ENCODE measurements at places on chromosomes 12 and 14.

DNA sequence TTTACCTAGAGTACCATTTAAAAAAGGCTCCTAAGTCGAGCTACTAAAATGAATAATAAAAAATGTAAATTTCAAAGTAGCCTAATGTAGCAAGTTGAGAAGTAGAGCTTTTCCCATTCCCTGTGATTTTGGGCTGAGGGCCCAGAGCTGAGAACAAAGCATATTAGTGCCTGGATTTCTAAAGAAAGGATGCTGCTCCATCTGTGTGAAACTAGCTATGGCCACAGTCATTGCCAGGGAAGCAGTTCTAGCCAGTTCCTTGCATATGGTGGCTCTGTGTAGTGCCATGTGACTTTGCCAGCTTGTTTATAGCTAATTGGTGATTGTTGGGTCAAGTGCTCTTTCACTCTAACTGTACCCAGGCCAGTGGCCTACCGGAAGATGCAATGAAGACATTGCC, 20.4 kb upstream of the FBXO33 start:
- no peak for DNase-seq

DNA sequence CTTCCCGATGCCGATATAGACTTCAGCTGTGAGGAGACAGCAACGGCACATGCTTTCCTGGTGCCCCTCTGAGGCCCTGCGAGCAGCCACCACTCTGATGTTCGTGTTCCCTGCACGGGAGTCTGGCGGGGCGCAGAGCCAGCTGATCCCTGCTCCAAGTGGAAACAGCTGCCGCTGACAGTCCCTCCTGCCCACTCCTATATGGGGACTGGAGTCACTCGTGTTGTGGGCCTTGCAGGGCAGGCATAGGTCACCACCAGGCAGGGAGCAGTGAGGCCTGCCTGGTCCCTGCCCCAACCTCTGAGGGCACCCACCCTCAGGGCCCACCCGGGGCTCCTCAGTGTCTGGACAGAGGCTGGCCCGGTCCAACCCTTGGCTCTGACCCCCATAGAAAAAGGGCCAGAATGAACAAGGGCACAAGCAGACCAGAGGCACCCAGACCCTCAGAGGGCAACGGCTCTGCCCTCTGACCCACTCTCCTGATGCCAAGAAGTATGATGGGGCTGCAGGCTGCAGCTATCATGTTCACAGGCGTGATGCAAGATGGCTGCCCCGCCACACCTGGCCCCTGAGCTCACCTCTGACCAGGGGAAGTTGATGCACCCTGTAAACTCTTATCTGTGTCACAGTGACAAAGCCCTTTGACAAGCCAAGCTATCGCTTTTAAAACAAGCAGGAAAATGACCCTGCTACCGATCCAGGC, 181.6 kb downstream of the CALM1 start:
- DNase-seq: no peak

- no peak for DNase-seq
Observed at GRCh38 chr14:104580961-104581360, 1.4 kb downstream of the C14orf180 start.

- DNase-seq: no peak
Observed at GRCh38 chr14:103099733-103100280, 5.3 kb downstream of the EXOC3L4 start.

- no peak for DNase-seq
Observed at GRCh38 chr12:40002178-40003169, 103.4 kb downstream of the SLC2A13 start.

- no peak for DNase-seq
Observed at GRCh38 chr14:97268097-97268496, 470.9 kb downstream of the VRK1 start.

- no peak for DNase-seq
Observed at GRCh38 chr12:11876307-11876706, 194.4 kb upstream of the BCL2L14 start.

DNA sequence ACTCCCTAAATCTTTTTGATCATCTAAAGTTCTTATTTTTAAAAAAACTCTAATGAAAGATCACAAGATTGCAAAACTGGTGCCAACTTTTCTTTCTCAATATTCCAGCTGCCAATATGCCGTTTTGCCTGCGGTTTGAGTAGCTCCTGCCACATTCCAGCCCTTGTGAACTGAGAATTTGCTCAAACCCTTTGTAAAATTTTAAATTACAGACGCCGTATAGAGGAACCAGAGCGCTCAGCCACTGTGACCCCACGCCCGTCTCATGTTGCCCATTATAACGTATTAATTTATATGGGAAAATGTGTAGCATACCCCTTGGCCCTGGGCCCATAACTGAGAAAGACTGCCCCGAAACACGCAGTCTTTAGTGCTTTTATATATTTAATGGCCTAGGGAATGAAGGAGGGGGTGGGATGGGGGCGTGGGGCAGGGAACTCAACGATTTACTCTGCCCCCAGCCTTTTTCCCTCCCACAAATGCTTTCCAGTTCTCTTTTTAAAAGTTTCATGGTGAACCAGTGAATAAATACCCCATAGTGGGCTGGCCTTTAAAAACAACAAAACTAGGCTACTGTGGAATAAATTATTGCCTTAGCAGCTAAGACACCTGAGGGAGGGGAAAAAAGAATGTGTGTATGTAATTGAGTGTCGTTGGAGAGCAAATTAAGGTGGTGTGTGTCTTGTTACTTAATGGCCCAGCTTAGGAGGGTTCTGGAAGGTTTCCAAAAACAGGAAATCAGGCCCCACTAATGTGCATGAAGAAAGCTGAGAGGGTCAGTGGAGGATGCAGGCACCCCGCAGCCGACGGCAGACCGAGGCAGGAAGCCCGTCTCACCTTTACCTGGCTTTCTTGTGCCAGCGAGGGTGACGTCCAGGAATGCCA, 45.7 kb upstream of the RFLNA start:
- no peak for DNase-seq

GRCh38 chr12:6603095-6603567, 4.0 kb downstream of the CHD4 start:
- DNase-seq: no peak

DNA sequence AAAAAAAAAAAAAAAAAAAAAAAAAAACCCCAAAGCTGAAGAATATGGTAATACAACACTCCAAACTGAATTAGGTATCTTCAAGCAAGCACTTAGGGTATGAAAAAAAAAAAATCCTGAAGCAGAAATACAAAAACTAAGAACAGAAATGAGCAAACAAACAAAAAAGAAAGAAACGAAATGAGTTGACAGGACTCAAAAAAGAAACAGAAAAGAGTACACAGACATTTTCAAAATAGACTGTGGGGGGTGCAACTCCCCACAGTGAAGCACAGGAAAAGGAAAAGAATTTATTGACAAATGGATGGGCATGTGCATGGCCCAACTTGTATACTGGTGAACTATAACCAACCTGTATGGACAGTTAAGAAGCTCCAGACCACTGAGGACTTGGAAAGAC, 24.6 kb downstream of the RPS6KA5 start:
- DNase-seq: no peak

DNA sequence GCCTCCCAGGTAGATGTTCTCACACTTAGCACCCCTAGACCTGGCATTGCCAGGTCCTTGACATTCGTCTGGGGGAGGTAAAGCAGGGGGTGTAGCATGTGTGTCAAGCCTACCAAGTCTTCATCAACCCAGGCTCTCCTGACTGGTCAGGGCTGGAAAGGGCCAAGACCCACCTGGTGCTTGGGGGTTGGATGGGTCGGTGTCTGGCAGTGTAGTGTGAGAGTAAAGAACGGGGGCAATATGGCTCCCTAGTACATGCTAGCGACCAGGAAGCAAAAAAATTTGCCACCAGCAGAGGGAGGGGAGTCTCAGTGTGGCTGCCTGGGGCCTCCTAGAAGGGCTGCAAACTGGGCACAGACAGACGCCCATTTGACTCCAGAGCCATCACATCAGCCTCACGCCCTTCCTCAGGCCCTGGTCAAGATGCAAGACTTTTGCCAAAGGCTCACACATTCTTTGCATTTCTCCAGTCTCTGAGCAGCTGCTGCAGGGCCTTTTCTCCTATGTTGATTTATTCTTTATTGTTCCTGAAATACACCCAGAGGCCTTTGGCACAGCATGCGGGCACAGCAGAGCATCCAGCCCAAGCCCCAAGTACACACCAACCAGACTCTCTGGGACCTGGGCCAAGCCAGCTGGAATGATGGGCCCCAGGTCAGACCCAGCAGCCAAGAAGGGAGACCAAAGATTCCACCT, 38.3 kb upstream of the PNMA1 start:
- DNase-seq: no peak

GRCh38 chr12:82698708-82699564, 12.2 kb downstream of the TMTC2 start:
- DNase-seq: no peak

DNA sequence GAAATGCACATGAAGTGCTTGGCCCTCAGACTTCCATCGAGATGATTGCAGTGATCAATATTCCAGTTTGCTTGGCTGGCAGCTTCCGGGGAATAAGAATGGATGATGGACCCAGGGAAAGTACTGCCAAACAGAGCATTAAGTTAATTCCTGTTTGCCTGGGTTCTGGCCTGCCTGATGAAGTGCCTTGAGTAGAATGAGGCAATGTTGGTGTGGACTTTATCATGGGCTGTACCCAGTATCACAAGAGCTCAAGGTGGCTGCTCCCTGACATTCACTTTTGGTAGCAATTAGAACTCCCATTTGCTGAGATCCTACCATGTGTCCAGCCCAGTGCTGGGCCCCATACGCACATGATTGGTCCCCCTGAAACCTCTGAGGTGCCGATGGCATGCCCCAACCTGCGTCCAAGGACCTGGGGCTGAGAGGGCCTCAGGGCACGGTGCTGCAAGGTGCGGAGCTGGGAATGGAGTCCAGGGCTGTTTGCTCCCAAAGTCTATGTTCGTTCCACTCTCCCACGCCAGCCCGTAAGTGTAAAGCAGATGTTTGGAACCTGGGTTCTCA, 80.7 kb downstream of the SLC25A47 start:
- DNase-seq: no peak

- no peak for DNase-seq
Observed at GRCh38 chr12:125381373-125381772, 316.1 kb downstream of the AACS start.
